ENCODE measurements at places on chromosomes 2 and 18.

DNA sequence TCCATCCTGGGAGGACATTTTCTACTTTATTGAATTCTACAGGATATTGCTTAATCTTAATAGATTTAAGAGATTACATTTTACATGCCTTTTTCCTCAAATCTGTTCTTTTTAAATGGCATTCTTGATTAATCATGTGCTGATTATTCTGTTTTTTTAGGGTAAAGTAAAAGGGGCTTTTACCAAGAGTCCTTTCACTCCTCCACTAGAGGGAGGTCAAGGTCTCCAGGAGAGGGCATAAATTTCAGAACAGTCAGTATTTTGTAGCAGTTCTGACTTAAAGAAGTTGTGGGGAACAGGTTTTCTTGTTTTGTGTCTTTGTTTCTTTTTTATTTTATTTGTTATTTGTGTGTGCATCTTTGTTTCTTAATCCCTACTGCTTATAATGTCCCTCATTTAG, 25.4 kb downstream of the WDR75 start:
- no peak for DNase-seq

GRCh38 chr2:86226070-86226469, 26.8 kb downstream of the MRPL35 start:
- DNase-seq, result no peak

DNA sequence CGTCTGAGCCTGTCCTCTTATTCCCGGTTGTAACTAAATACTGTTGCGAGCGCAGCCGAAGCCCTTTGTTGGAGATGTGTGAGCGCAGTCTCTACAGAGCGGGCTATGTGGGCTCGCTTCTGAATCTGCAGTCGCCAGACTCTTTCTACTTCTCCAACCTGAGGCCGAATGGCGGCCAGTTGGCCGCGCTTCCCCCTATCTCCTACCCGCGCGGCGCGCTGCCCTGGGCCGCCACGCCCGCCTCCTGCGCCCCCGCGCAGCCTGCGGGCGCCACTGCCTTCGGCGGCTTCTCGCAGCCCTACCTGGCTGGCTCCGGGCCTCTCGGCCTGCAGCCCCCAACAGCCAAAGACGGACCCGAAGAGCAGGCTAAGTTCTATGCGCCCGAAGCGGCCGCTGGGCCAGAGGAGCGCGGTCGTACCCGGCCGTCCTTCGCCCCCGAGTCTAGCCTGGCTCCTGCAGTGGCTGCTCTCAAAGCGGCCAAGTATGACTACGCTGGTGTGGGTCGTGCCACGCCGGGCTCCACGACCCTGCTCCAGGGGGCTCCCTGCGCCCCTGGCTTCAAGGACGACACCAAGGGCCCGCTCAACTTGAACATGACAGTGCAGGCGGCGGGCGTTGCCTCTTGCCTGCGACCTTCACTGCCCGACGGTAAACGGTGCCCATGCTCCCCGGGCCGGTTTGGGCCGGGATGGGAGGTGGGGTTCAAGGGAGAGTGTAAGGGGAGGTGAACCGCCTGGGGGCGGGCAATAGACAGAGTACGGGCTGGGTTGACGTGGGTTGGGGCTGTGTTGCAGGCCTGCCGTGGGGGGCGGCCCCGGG, at the start of gene HOXD12:
HOXD12 (plus strand) TSS at position 68 of the 819 bp plus-strand sequence; CDS start at position 75, 7 bp downstream.
- DNase-seq, result no peak

- DNase-seq, result no peak
Observed at GRCh38 chr2:20573620-20574422, 77.1 kb downstream of the HS1BP3 start.

- DNase-seq, result no peak
Observed at GRCh38 chr18:10089881-10090280, 176.1 kb downstream of the VAPA start.

- DNase-seq, result peak; percentile 90
Observed at GRCh38 chr2:1990724-1991123, 246.4 kb upstream of the PXDN start.

DNA sequence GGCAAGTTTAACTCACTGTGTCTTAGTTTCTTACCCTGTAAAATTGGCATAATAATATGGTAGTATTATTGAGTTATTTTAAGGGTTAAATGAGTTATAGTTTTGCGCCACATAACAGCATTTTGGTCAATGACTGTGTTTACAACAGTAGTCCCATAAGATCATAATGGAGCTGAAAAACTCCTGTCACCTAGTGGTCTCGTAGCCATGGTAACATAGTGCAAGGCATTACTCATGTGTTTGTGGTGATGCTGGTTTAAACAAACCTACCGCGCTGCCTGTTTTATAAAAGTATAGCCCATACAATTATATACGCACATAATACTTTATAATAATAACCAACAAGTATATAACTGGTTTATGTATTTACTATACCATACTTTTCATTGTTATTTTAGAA, 15.8 kb downstream of the UNC80 start:
- no peak for DNase-seq

DNA sequence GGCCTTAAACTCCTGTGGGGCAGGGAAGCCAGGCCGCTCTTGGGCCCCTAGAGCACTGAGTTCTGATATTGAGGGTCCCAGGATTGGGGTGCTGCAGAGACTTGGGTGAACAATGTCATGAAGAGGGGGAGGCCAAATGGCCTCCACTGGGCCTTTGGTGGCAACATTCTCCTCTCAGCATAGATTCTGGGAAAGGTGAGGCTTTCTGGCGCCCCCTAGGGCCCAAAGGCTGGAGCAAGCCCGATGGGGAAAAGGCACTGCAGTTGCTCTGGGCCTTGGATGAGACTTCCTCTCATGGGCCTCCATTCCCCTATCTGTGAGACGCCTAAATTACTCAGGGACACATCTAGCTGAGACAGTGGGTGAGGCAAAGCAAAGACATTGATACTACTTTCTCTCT, 84.8 kb downstream of the ACAA2 start:
- peak; percentile 39 for DNase-seq
